ENCODE measurements at places on chromosomes 4 and X. TPM values are rescaled to one million over a fixed set of nuclear protein-coding genes. Genes with fewer than 3 reads are reported as not detected.

The ZXDA gene
- total RNA-seq: 2.4 TPM

The CRMP1 gene
- total RNA-seq: not detected

The GSX2 gene
- not detected for total RNA-seq

The SPRY1 gene
- total RNA-seq: 13.1 TPM

DNA sequence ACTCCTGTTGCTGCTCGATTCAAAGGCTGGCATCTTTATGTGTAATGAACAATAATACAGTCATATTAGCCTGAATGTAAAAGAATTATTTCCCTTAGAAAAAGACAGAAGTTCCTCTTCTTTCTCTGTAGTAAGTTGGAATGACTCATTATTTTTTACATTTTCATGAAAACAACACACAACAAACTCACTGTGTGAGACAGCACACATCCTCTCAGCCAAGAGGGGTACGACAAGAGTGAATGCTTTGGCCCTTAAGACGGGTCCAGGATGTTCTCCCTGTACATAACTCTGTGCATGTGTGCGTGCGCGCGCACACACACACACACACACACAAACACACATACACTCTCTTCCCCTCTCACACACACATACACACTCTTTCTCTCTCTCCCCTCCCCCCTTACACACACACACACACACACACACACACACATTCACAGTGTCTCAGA lies 72.8 kb downstream of the MANBA start:
- DNase-seq: no peak

- no peak for DNase-seq
These were observed 21.2 kb upstream of the TAB3 start for GRCh38 chrX:30910124-30910860.

GRCh38 chr4:94298725-94299252 lies 43.8 kb downstream of the HPGDS start:
- DNase-seq: no peak

DNA sequence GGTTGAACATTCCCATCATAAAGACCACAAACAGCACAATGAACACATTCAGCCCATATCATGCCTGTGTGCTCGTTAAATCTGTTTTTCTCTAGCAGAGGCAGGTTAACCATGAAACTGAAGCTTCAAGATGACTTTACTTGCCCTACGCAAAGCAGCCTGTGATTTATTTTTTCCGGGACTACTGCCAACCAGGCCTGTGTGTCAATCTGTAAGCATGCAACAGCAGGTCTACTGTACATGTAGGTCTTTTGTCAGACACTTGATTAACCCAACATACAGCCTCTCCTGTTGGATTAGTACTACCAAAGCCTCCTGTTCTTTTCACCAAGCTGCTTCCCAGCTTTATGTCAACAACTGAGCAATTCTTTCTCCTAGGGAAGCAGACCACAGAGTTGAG lies 85.5 kb upstream of the ACSL1 start:
- no peak for DNase-seq

DNA sequence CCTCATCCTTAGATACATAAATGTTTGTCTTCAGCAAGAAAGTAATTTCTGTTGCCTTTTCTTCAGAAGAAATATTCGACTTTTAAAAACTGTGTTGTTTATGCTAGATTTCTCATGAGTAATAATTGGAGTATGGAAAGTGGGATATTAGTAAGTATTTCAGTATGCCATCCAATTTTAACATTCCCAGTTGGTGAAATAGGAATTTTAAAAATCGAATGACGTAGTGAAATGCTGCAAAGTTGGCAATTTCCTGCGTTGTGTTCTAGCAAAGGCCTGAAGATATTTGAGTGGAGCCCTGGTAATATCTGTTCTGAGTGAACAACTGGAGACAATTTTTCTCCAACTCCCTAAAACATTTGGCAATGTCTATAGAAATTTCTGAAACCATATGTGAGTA lies 190.1 kb downstream of the ZNF330 start:
- DNase-seq: no peak

- no peak for DNase-seq
These were observed 24.8 kb downstream of the SLC2A9 start for GRCh38 chr4:9996319-9997110.

DNA sequence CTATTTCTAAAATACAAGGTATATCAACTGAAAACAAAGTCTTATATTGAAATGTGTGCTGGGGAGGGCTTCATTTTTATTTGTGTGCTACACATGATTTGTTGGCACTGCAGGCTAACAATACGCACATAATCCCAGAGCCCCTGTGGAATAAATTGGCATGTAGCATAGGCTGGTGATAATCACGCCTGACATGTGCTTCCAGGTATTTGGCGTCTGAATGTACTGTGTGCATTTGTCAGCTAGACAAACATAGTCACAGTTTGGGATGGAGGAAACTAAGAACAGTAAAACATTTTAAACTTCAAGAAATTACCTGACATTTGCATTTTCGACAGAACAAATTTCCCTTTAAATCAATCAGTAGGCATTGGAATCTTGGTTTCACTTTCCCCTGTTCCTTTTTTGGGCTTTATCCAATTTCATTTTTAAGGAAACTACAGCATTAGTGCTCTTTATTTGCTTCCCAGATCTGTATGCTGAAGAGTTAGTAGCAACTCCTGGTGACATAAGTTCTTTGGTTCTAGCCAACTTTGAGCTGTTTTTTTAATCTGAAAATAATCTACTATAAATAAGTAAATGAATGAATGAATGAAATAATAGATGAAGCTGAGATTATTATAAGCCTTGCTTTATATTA lies 472.3 kb downstream of the PDHA2 start:
- no peak for DNase-seq

Data from PC-9 (cell line).